ENCODE measurements at places on chromosomes 3 and 15. TPM values are rescaled to one million over a fixed set of nuclear protein-coding genes. Genes with fewer than 3 reads are reported as not detected.

CKMT1B gene
- total RNA-seq, result not detected

DUOXA1 gene
- total RNA-seq, result 1.3 TPM

IL17RD gene
- total RNA-seq, result 5.4 TPM

SNTN gene
- total RNA-seq, result not detected

COMMD4 gene
- total RNA-seq, result 27.8 TPM

CELSR3 gene
- 0.19 TPM for total RNA-seq

KLHL6 gene
- 1.1 TPM for total RNA-seq

ETV5 gene
- 5.4 TPM for total RNA-seq

TWF2 gene
- 127 TPM for total RNA-seq

PRR23C gene
- not detected for total RNA-seq

MYO5A gene
- total RNA-seq, result 12.6 TPM

SERINC4 gene
- 0.34 TPM for total RNA-seq

PRKAR2A gene
- 46.7 TPM for total RNA-seq

LSMEM2 gene
- 31.5 TPM for total RNA-seq
